ENCODE measurements at places on chromosomes 7 and 10. TPM values are rescaled to one million over a fixed set of nuclear protein-coding genes. Genes with fewer than 3 reads are reported as not detected.
A peak's percentile ranks its signal among the peaks of the same experiment; 100 is the strongest.

DNA sequence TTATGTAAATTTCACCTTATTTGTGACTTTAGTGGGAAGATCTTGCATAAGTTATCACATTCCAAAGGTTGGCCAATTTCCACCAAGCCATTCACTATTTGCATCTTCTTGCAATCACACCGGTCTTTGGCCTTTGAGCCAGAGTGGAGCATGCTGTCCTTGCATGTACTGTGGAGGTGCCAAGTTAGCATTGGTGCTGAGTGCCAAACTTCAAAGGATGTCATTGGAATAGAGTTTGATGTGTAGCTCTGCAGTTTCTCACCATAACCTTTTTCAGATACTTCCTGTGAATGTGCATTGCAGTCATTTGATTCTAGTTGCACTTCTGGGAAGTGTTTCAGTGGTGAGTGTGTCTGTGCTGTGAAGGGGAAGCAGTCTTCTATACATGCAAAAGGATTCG is 620.6 kb downstream of the SUGCT start:
- no peak for DNase-seq

GRCh38 chr7:66557214-66558200 is 71.2 kb upstream of the KCTD7 start:
- peak; percentile 77 for DNase-seq

- DNase-seq = peak; percentile 13
Measured at GRCh38 chr7:21690705-21691104, 147.9 kb downstream of the DNAH11 start.

DNA sequence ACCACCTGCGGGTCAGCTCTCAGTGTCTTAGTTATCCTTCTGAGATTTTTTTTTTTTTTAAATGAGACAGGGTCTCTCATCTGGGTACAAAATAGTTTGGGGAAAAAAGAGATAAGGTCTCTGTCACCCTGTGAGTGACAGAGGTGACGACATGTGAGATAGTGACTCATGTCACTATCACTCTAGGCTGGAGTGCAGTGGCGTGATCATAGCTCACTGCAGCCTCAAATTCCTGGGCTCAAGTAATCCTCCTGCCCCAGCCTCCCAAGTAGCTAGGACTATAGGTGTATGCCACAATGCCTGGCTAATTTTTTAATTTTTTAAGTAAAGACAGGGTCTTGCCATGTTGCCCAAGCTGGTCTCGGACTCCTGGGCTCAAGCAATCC is 10.4 kb downstream of the BLVRA start:
- no peak for DNase-seq

- no peak for DNase-seq
Measured at GRCh38 chr7:116836911-116837310, 25.5 kb upstream of the CAPZA2 start.

DNA sequence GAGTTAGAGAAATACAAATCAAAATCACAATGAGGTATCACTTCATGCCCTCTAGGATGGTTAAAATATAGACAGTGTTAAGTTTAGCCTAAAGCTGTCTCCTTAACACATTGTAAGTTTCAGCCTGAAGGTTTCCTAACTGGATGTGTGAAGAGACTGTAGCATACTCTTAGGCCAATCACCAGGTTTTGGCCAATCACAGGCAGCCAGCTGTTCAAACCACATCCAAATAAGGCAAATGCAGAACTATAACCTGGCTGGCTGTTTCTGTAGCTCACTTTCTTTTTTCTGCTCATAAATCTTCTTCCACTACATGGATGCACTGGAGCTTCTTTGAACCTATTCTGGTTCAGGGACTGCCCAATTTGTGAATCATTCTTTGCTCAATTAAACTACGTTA is 19.7 kb downstream of the ESYT2 start:
- DNase-seq = no peak

Gene ZNF736
- 24.1 TPM for total RNA-seq

Gene SAP25
- total RNA-seq = 2.9 TPM

Gene C7orf57
- not detected for total RNA-seq

Measured in tongue (tissue), 3 donors.